Natural killer cell (primary cell): ENCODE measurements at places on chromosomes 16 and 17. TPM values are rescaled to one million over a fixed set of nuclear protein-coding genes. Genes with fewer than 3 reads are reported as not detected.

ADAD2 gene
- not detected for total RNA-seq

OSGIN1 gene
- total RNA-seq = 4.0 TPM

EMC8 gene
- 21.2 TPM for total RNA-seq

AXIN2 gene
- total RNA-seq = 4.1 TPM

TRPV2 gene
- 163 TPM for total RNA-seq

PIPOX gene
- total RNA-seq = 3.4 TPM

JUP gene
- 2.0 TPM for total RNA-seq

PPM1D gene
- total RNA-seq = 31.6 TPM

GCGR gene
- total RNA-seq = not detected

DNA sequence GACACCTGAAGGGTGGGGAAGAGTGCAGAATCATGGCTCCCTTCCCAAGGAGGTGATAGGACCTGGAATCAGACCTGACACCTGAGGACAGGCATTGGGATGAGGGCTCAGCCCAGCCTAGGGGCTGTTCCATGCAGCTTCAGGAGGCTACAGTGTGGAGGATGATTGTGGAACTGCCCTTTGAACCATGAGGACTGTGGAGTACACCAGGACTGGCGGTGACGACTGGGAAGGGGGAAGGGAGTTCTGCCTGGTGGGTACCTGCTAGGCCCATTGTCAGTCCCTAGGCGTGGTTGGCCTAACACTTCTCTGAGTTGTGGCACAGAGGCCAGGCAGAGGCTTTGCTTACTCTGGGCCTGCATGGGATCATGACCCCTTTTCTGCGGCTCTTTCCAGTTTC lies 76.1 kb downstream of the MPRIP start:
- DNase-seq = no peak

GRCh38 chr17:79845601-79845949 lies 6.3 kb upstream of the CBX4 start:
- DNase-seq = no peak

- no peak for DNase-seq
Measured at GRCh38 chr17:43085474-43085873, 39.7 kb downstream of the BRCA1 start.

GRCh38 chr17:82242977-82243647 lies 14.3 kb downstream of the SLC16A3 start:
- DNase-seq = no peak

DNA sequence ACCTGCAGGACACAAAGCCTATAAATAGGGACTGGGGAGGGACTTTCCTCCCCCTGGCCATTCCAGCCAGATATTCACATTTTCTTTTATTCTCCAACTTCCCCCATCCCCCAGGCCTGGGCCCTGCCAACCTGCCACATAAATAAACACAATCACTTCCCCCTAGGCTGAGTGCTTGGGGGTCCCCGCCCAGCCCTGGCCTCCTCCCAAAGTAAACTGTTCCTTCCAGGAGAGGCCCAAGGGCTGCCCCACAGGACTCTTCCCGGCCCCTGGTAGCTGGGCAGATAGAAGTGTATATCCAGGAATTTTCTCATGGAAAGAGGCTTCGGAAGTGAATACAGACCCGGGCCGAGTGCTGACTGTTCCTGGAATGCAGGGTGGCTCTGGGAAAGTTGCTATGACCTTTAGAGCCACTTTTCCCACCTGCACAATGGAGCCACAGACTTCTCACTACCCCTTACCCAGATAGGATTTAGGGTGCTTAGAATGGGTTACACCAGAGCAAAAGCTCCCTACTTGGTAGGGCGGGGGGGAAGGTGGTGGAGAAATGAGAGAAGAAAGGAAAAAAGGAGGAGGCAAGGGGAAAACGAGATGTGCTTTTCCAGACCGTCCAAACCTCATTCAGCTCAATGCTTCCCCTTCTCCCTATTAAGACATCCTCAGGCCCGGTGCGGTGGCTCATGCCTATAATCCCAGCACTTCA lies 8.5 kb downstream of the CSF3 start:
- DNase-seq = no peak

- no peak for DNase-seq
Measured at GRCh38 chr17:75182319-75182568, 515 bp downstream of the SUMO2 start.

GRCh38 chr17:78789149-78789662 lies 7.1 kb upstream of the CYTH1 start:
- no peak for DNase-seq

- no peak for DNase-seq
Measured at GRCh38 chr17:49965524-49965909, 3.5 kb upstream of the DLX4 start.

DNA sequence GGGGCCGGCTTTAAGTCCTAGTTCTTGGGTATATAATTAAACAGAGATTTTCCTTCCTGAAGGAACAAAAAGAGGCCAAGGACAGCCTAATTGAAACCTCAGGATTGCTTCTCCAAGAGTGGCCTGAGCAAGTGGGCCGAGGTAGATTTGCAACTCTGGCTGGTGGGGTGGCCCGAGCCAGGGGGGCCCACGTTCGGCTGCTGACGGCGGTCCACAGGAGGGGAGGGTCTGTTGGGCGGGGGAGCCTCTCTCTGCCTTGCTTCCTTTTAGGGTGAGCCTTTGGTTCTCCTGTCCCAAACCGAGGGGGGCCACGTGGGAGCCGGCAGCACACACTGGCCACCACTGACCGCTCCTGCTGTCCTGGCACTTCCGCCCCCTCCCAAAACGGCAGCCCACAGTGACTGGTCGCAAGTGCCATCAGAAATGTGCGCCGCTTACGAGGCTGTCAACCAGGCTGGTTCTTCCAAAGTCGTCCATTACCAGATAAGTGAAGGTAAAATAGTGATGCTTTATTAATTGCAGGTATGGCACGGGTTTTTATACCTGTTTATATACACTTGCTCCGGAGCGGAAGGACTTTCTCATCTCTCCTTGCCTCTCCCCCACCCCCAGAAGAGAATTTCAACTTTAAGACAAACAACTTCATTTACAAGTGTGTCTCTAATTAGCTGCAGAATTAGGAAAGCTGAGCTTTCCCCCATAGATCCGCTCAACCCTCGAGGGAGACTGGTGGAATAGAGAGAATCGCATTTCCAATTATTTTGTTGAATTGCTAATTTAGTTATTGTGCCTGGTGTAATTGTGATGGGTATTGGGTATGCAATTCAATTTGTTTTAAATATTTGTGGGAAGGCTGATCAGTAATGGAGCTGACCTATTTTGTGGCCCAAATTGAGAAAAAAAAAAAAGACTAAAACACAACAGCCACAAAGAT lies 117.8 kb downstream of the AATF start:
- DNase-seq = no peak

GRCh38 chr17:50943575-50943933 lies 77.4 kb upstream of the TOB1 start:
- DNase-seq = no peak

DNA sequence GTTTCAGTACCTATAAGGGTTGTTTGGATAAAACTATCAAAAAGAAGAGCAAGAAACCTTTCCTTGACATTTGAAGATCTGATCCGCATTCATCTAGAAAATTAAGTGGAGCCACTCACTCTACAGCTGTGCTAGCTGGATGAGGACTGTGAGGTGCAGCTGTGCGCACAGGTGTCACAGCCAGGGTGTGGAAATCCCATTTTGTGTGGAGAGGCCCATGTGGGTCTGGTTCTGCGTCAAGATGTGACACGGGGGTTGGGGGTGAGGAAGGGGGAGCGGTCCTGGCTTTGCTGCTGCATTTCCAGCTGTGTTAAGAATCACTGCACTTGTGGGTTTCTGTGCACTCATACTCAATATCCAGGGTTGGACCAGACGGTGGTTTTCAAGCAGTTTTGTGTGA lies 70.7 kb downstream of the CLEC16A start:
- DNase-seq = no peak

GRCh38 chr16:851871-852270 lies 51.3 kb upstream of the GNG13 start:
- no peak for DNase-seq

- no peak for DNase-seq
Measured at GRCh38 chr17:9037736-9038135, 16.4 kb downstream of the NTN1 start.

DNA sequence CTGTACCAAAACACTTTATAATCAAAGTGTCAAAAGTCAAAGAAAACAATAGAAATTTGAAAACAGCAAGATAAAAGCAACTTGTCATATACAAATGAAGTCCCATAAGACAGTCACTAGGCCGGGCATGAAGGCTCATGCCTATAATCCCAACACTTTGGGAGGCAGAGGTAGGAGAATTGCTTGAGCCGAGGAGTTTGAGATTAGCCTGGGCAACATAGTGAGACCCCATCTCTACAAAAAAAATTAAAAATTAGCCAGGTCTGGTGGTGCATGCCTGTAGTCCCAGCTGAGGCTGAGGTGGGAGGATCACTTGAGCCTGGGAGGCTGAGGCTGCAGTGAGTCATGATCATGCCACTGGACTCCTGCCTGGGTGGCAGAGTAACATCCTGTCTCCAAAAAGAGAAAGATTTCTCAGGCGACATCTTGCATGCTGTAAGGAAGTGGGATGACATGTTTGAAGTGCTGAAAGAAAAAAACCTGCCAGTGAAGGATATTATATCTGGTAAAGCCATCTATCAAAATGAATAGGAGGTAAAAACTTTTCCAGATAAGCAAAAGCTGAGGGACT lies 98.7 kb upstream of the NACA2 start:
- no peak for DNase-seq

DNA sequence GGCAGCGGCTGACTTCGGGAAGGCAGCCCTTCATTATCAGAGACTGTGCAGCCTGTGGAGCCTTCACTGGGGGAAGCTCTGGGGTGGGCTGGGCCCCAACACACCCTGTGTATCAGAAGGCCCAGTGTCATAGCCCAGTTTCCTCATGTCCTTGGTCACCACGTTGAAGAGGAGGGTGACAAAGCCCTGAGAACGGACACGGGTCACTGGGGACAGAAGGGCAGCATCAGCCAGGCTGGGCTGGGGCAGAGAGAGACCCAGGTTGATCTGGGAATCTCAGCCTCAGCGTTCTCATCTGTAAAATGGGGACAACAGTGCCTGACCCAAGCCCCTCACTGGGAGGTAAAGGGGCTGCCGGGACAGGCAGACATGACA lies 19.3 kb downstream of the B9D1 start:
- no peak for DNase-seq

- no peak for DNase-seq
Measured at GRCh38 chr17:6710317-6710716, 2.9 kb downstream of the SLC13A5 start.

DNA sequence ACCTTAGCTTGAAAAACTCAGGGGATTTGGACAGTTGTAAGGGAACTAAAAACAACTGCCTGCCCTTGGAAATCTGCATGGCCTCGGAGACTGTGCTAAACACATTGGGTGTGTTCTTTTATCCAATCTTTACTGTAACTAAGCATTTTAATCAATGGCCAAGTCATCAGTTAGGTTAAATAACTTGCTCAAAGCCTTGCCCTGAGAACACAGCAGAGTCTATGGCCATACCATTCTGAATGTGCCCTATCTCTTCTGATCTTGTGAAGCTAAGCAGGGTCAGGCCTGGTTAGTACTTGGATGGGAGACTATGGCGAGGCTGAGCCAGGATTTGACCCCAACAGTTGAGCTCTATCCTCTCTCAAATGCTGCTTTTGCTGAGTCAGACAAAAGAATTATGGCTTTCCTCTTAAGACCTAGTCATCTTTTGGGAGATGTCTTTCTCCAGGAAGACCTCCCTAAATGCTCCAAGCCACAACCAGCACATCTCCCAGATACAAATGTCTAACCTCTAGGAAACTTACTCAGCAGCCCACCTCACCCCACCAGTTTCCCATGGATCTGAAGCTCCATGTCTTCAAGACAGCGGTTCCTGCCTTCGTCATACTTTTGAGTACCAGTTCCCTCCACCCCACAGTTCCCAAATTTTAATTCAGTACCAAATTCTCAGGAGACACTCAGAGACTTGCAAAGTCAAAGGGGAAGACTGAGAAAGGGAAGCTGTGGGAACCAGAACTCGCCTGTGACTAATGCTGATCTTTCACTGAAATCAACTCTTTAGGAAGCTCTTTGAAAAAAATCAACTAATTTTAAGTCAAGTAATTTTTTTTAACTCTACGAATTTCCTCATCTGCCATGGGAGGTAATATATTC lies 336.1 kb downstream of the MAF start:
- no peak for DNase-seq

DNA sequence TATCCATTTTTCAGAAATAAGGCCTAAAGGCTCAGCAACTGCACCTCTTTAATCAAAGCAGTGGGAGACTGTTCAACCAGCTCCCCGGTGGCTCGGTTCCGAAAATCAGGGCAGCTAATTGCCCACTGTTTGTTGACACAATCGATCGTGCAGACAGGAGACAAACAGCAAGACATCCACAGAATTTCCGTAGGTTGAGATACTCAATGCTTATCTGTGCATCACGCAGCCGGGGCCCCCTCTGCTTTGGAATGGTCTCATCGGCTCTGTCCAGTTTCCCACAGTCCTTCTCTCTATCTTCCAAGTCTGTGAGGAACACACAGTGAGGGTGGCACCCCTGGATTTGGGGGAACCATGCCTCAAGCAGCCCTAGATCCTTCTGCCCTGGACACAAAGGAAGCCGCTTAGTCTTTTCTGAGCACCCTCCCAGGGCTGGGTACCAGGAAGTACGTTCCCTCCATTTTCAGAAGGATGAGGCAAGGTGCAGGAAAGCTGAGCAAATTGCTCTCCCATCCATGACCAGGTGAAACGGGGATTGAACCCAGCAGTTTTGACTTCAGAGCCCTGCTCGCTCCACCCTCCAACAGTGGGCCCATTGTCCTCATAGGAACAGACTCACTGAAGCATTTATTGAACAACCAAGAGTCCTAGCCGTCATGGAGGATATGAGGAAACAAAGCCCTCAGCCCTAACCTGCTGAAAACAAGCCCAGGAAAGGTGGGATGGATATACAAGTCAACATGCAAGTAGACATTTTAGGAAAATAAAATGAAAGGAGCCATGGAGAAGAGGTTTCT lies 70.7 kb downstream of the C16orf95 start:
- DNase-seq = no peak

GRCh38 chr16:72673118-72673517 lies 374.8 kb downstream of the ZFHX3 start:
- no peak for DNase-seq

GRCh38 chr16:75279305-75279704 lies 27.9 kb upstream of the BCAR1 start:
- DNase-seq = no peak

DNA sequence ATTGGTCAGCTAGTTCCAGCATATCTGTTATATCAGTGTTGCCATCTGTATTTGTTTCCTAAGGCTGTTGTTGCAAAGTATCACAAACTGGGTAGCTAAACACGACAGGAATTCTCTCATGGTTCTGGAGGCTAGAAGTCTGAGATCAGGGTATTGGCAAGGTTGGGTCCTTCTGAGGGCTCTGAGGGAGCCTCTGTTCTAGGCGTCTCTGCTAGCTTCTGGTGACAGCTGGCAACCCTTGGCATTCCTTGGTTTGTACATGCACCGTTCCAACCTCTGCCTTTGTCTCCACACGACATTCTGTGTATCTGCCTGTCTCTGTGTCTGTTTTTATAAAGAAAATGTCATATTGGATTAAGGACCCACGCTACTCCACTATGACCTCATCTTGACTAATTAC lies 219.9 kb upstream of the NLRP1 start:
- no peak for DNase-seq
